ENCODE measurements at places on chromosomes 4 and X.

DNA sequence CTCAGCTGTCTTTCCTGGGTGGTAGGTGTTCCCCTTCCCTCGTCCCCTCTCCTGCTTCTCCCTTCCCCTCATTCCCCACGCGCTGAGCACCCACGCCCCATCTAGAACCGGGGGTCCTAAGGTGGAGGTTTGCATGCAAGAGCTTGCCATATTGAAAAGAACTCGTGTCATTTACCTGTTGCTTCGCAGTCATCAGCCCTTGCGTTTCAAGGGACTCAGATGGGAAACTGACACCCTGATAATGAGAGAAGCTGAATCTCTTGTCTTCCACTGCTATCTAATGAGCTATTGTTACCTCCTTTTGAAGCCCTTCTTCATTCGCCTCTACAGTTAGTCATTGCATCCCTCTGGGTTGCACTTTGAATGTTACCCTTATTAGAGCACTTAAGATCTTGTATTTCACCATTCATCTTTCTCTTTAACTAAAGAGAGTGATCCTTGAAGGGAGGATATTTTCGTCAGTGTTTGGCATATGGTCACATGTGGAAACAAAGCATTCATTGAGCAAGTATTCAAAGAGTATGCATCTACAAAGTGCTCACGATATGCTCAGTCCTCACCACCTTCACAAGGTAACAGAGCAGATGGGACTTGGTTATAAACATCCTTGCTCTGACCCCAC is 25.7 kb downstream of the ARL9 start:
- no peak for DNase-seq

DNA sequence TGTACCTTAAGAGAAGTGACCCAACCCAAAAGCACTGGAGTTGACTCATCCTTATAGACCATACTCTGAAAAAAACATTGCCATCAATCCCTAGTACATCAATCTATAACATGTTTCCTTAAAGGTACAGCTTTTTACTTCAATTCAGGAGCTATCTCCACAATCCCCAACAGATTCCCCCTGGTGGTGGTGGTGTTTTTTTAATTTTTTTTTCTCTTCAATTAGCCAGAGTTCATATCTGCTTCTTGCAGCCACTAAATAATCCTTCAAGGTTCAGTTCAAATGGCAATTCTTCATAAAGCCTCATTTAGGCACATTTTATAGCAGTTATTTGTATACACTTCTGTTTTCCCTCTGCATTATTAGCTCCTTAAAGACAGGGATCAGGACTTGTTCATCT is 60.7 kb upstream of the KDR start:
- DNase-seq, result no peak

- DNase-seq, result no peak
Observed at GRCh38 chr4:40621592-40622512, 7.8 kb downstream of the RBM47 start.

GRCh38 chrX:68870357-68870756 is 41.5 kb downstream of the EFNB1 start:
- no peak for DNase-seq

- no peak for DNase-seq
Observed at GRCh38 chr4:62407534-62407933, 1207.4 kb downstream of the ADGRL3 start.
